HEK293T (cell line): ENCODE measurements at places on chromosomes 1 and 21.
A peak's percentile ranks its signal among the peaks of the same experiment; 100 is the strongest.

GRCh38 chr1:59704716-59705115 lies 110.0 kb upstream of the HOOK1 start:
- no peak for DNase-seq

DNA sequence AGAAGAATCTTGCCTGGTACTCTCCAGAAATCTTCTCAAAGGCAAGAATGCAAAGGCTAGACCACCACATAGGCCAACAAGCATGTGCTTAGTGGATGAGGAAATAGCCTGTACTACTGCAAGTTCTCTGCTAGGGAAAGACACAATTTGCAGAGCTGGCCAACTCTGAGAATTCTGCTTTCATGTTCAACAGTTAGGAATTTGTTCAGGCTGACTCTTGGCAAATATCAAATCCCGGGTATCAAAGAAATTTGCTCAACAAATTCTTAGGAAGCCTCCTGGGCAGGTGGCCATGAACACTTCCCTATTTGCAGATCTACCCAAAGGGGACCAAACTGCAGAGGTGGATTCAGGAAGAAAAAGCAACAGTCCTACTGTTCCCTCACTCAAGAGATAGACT lies 15.0 kb upstream of the H3-3A start:
- no peak for DNase-seq

- peak; percentile 16 for DNase-seq
Measured at GRCh38 chr1:46131712-46132528, 509 bp downstream of the PIK3R3 start.

DNA sequence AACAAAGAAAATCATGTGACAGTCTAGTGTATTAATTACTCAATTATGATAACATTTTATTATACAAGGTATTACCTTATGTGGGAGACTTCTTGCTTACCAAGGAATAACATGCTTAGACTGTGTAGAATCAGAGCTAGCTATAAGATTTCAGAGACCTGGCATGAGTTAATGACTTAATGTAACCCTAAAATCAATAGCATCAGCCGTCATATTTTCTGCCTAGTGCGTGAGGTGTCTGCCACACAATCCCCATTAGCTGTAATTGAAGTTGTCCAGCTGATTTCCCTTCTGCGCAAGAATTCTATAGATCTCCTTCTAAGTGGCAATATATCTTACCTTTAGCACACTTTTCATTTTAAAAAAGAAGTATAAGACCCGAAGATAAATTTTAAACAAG lies 28.8 kb downstream of the CHODL start:
- no peak for DNase-seq

GRCh38 chr1:201475130-201475529 lies 6.1 kb upstream of the PHLDA3 start:
- no peak for DNase-seq

GRCh38 chr1:212402666-212403321 lies 11.9 kb downstream of the PACC1 start:
- DNase-seq = no peak

DNA sequence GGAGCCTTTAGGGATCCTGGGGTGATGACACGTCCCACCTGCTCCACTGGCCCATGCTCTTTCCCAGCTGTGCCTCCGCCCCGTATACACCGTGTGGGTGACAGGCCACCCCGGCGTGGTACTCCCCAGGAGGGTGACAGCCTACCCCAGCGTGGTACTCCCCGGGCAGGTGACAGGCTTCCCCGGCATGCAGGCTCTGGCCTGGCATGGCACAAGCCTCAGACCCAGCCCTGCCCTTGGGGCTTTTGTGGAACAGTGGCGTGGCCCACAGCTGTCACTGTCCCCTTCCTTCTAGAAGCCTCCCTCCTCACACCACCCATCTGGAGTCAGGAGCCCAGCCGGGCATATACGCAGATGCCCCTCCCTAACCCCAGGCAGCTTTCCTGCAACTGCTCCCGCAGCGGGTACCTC lies 4.7 kb upstream of the PFKL start:
- no peak for DNase-seq

DNA sequence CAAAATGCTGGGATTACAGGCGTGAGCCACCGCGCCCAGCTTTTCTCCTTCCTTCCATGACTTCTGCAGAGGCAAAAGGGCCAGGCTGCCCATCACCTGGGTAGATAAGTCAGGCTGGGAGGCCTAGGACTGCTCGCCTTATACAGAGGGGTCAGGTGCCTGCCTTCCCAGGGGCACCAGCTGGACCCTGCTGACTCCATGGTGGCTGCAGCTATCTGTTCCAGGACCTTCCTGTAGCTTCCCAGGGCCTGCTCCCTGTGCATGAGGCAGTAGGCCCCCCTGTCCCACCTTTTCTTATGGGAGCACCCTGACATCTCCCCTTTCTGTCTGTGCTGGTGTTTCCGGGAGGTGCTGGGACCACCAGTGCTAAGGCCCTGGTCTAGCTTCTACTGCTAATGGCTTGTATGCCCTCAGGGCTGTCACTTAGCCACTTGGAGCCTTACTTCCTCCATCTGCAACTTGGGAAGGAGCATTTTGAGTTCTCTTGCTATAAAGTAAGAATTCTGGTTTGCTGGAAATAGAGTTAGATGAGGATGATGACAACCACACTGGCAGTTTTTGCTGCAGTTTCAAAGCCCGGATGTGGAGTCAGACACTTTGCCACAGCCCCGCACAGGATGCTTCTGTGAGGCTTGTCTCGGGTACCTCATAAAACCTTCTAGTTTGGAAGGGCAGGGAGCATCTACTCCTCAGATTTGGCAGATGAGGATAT lies 14.4 kb downstream of the SOX13 start:
- DNase-seq = no peak

DNA sequence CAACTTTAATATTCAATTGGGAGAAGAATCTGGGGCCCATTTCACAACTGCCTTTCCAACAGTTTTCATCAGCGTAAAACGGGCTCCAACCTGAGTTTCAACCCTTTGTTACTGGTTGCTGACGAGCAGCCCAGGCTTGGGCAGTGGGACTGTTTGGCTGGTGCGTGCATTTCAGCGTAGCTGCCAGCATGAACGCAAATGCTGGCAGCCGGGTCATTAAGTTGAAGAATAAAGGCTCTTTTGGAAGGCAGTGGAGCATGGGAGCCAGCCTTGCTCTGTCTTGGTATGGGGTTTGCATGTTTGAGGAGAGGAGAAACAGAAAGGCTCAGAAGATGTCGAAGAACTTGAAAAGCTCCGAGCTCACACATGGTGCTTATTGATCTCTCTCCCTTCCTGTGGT lies 40.7 kb downstream of the WDR3 start:
- DNase-seq = no peak

GRCh38 chr1:19557609-19558051 lies 72.3 kb upstream of the CAPZB start:
- DNase-seq = no peak

- no peak for DNase-seq
Measured at GRCh38 chr1:196896355-196896754, 8.5 kb downstream of the CFHR4 start.

DNA sequence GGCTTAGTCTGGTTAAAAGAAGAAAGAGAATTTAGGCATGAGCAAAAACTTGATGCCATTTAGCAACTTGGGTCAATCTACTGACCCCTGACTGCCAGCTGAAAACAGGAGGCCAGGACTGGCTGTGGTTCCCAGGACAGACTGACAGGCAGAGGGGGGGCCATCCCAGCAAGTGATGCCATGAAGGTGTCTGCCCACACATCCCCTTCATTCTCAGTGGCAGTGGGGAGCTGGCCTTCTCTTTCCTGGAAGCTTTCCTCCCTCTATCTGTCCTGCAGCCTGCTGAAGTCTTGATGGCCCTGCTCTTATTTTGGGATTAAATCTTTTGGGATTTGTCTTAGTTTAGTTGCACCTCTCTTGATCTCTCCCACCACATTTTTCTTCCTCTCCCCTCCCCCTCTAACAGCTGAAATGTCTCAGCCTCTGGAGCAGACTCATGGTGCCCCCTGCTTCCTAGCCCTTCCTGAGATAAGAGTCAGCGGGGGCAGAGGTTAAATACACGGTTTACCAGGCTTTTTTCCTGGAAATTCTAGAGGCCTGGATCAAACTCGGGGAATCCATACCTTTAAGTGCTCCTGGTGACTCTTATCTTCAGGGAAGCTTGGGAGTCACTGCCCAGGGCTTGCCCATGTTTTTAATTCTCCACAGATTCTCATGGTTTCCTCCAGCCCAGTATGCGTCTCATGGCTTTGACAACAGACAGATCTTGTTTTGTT lies 99.5 kb upstream of the TSPAN2 start:
- no peak for DNase-seq

GRCh38 chr1:17594690-17595601 lies 55.4 kb downstream of the ARHGEF10L start:
- no peak for DNase-seq

DNA sequence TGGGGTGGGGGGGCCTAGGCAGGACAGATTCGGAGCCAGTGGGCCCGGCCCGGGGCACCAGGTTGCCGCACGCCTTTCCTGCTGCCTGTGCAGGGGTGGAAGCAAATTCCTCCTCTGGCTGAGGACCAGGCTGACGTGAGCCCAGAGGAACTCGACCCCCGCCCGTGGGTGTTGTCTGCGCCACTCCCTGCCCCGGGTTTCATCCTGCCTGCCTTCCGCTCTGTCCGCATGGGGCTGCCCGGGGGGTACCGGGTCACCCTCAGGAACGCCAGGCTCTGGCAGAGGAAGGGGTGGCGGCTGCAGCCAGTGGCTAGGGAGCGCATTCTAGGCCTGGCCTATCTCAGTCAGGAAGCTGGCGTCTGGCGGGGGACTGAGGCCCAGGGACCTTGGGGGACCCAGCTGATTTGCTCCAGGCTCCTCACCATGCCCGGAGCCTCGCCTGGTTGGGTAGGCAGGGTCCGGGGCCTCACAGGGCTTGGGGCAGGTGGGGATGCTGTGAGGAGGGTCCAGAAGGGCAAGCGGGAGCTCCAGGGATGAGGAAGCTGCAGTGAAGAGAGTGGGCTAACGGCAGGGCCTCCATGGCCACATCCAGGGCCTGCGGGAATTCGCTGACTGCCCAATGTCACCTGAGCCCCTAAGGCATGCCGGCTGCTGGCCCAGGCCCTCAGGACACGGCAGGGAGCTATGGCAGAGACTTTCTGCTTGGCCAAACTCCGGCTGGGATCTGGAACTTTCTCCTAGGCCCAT lies 2.4 kb upstream of the IBA57 start:
- DNase-seq = no peak

GRCh38 chr1:153679337-153680119 lies 1.0 kb downstream of the NPR1 start:
- no peak for DNase-seq

DNA sequence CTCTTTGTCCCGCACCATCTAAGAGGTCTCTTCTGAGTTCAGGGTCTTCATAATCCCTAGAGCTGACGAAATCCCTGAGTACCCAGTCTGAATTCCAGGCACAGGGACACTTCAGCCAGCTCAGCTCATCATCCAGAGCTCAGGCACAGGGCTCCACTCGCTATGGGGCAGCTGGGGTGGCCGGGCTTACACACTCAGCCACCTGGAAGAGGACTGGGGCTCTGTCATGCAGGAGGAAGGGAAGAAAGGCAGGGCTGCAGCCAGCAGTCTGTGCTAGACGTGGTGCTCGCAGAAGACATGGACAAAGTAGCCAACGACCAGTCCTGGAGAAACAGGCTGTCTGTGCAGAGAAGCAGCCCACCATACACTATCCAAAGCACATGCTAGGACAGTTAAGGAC lies 88.5 kb downstream of the POFUT2 start:
- no peak for DNase-seq

DNA sequence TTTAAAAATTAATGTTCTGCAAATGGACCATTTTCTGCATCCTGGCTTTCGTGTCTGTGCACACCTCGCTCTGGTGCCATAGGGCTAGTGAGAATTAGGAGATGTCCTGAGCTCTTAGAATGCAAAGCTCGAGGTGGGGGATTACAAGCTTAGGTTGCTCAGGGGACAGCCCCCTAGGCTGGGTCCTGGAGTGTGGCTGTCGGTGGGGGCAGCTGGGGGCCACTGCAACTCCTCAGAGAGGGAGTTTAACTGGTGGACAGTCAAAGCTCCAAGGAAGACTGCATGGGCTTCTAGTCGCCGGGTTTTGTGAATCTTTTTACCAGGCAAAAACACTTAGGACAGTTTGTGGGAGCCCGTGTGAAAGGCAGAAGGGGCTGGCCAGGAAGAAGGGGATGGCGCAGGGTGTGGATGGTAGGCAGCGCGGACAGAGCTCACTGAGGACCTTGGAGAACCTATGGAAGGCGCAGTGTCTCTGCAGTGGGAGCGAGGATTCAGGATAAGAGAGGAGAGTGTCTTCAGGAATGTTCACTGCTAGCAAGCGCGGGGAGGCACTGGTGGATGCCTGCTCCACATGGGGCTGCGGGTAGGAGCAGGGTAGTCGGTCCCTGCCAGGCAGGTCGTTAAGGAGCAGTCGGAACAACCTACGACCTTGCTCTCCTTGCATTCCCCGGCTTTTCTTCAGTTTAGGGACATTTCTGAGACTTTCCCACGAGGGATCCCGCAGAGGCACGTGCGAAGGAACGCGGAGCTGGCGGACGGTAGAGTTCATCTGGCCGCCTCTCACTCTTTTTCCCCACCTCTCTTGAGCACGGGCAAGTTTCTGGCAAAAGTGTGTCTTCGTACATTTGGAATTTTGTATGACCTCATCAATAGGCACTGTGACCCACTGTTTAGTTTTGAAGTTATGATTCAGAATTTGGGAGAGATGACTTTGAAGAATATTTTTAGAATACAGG lies 12.9 kb upstream of the KCNE1 start:
- no peak for DNase-seq
